ENCODE measurements at places on chromosomes 5 and 9.

GRCh38 chr5:89968958-89969381 is 440.6 kb downstream of the CETN3 start:
- no peak for DNase-seq

DNA sequence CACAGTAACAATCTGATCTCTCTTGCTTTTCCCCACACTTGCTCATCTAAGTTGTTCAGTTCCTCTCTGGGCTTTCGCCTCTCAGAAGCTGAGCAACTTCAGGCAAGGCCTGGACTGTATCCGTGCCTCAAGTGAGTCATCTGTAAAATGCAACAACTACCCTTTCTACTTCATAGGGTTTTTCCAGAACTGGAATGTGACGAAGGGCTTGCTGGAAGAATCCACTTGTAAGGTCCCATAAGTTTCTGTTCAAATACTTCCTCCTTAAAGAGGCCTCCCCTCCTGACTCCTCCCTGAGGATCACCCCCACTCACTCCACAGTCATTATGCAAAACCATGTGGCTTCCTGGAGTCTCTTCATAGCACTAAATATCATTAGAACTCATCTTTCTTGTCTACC is 17.5 kb upstream of the INSYN2B start:
- no peak for DNase-seq

- no peak for DNase-seq
These were observed 28.3 kb upstream of the DENND4C start for GRCh38 chr9:19201899-19202891.

DNA sequence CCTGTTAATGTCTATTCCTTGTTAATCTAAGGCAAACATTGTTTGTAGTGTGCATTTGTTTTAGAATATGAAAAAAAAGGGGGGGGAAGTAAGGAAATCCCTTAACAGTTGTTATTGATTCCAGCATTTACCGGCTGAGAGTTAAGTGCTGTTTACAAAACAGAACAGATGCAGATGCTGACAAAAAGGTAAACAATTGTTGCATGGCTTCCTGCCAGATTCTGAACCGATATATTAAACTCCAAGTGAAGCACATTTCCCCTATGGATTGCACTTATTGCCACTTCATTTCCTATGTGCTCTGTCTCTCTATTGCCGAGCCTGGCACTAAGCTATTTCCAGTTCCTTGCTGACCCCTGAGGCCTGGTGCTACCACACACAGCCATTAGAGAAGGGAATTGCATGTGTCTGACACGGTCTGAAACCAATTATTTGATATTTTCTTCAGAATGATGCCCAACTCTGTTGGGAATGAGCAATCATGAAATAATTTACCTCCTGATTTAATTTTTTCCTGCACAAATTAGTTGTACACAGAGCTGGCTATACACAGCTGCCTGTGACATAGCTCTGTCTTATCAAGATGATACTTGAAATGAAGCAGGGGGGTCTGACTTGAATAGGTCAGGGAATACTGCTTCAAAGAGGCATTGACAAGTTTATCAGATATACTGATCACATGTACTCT is 109.8 kb downstream of the KIAA0825 start:
- DNase-seq: no peak

GRCh38 chr9:8651070-8651845 is 851.7 kb upstream of the DMAC1 start:
- DNase-seq: no peak

- no peak for DNase-seq
These were observed 20.0 kb downstream of the PITX1 start for GRCh38 chr5:135013947-135014570.

- no peak for DNase-seq
These were observed 8.8 kb downstream of the SPARC start for GRCh38 chr5:151677776-151678545.

- DNase-seq: no peak
These were observed 16.6 kb downstream of the GFI1B start for GRCh38 chr9:132995121-132995420.

DNA sequence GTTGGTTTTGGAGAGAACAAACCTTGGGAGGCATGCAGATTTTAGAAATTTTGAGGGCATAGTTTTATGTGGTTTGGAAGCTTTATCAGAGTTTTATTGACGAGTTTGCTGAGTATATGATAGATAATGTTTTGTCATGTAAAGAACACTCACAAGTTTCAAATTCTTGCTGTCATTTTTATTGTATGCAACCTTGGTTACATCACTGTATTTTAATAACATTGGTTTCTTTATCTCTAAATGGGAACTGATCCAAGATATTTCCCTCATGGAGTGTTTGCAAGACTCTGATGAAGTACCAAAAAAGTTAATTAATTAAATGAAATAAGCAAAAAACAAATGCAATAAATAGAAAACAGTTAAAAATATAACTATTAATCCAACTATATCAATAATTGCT is 170.3 kb downstream of the SMC2 start:
- DNase-seq: no peak

- no peak for DNase-seq
These were observed 215.6 kb downstream of the FBXL7 start for GRCh38 chr5:15715535-15715934.

- no peak for DNase-seq
These were observed 5.7 kb upstream of the SYK start for GRCh38 chr9:90795871-90796317.

DNA sequence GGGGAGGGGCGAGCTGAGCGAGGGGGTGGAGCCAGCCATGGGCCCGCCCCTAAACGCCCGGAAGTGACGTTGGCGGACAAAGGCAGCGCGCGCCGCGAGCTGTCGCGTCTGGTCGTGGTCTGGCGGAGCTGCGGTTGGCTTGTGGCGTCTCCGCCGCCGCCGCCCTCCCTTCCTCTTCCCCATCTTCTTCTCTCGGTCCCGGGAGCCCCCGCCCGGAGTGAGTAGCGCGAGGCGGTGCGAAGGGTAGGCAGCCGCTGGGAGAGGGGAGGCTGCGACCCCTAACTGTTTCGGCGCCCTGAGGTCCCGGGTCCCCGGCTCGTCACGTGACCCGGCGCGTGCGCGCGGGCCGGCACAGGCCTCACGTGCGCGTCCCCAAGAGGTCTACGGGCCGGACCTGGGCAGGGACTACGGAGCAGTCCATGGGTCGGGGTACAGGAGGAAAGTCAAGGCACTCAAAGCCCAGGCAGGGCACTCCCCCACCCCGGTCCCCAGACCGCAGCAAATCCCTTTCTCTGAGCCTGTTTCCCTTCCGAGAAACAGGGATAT is at the start of gene NTMT1:
Gene NTMT1 (plus strand): TSS at position 85 of the 546 bp plus-strand sequence. CDS start 6,541 bp downstream, outside the sequence.
- peak; percentile 88 for DNase-seq

- DNase-seq: no peak
These were observed 383.7 kb upstream of the TRPC7 start for GRCh38 chr5:136749016-136749415.

GRCh38 chr9:122912671-122912963 is 506 bp downstream of the ZBTB6 start:
- DNase-seq: no peak

DNA sequence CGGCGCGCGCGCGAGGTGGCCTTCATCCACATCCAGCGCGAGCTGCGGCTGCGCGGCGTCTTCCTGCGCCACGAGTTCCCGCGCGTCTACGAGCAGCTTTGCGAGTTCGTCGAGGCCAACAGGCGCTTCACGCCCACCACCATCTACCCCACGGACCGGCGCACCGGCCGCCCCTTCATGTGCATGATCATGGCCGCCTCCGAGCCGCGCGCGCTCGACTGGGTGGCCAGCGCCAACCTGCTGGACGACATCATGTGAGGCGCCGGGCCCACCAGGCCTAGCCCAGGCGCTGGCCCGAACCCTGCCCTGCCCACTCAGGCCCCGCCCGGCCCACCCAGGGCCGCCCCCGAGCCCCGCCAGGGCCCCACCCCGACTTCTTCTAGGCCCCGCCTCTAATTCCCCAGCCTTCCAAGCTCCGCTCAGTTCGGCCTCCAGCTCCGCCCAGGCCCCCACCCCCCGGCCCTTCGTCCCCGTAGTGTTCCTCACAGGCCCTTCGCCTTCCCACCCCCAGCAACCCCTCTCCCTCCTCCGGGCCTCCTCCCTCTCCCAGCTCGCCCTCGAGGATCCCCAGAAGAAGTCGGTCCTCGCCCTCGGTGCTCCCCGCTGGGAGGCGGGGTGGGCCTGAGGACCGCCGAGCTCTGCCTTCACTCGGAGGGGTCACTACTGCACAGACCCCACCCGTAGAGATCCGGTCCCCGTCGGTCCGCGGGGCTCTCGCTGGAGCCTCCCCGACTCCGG is 2.0 kb upstream of the PHPT1 start:
- DNase-seq: no peak

DNA sequence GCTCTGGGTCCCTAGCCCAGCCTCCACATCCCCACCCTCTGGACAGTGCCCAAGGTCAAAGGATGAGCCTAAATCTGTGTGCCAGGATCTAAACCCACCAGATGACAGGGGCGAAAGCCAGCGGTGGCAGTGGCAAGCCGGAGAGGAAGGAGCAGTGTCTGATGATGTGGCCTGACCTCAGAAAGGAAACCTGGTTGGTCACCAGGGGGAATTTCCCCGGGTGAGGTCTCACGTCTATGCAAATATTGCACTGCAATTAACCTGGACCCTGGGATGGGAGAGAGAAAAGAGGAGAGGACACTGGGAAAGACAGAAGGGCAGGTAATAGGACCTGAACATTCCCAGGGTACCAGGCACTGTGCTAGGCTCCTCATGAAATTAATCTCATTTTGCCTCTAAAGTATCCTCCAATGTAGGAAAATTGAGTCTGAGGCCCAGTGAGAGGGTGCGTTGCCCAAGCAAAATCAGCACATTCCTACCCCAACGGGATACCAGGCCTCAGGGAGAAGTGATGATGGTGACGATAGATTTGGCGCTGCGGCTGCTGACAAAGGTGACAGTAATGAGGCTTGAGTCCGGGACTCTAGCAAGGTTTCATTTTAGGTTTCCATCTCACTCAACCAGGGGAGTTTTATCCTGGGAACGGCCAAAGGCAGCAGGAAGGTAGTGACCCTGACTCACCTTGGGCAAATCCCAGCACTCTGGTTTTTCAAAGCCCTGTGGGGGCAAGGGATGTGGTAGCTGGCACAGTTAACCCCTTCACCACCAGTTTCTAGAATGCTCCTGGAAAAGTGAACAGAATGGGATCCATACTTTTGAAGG is 13.4 kb upstream of the TNIP1 start:
- peak; percentile 63 for DNase-seq

DNA sequence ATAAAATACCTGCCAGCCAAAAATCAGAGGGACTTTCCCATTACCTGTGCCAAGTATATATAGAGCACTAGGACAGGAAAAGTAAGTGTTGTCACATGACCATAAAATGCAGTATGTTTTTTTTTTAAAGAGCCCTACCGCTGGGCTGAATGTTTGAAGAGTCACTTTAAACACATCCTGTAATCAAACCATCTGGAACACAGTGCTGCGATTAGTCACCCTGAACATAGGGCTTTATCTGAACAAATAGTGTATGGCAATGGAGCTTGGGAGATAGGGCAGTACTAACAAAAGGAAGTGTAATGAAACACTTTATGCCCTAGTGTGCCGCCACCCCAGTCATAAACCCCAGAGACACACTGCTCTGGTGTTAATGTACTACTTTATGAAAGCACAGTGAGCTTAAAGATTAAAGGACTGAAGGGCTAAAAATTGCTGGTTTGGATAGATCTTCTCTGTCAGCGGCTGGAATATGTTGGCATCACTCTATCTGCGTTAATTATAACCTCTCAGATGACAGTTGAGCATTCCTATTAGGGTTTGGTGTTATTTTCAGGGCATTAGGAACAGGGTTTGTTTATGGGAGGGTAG is 90.4 kb downstream of the ZNF608 start:
- no peak for DNase-seq

- DNase-seq: no peak
These were observed 67.9 kb upstream of the TARS1 start for GRCh38 chr5:33372721-33373472.

GRCh38 chr9:95953986-95954385 is 78.5 kb downstream of the ERCC6L2 start:
- DNase-seq: no peak

DNA sequence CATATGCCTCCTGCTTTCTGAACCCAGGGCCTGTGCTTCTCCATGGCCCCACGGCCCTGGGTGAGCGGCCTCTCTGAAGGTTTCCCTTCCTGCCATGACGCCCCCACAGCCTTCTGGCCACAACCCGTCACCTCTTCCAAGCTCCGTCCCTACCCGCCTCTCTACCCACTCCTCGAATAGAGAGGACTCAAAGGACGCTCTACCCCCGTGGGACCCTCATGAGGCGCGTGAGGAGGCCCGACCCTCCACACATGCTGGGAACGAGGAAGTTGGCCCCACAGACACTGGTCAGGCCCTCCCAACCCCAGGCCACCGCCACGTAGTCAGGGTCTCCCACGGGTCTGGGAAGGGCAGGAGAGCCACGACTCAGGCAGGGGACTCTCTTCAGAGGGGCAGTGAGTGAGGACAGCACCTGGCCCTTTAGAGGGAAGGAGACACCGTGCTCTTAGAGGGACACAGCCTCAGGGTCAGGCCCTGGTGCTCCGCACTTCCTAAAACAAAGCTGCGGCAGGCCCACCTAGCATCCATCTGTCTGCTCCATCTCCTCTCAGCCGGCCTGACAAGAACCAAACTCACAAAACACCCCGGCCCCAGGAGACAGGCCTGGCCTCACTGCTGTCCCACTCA is 5.3 kb downstream of the BRD3 start:
- no peak for DNase-seq

DNA sequence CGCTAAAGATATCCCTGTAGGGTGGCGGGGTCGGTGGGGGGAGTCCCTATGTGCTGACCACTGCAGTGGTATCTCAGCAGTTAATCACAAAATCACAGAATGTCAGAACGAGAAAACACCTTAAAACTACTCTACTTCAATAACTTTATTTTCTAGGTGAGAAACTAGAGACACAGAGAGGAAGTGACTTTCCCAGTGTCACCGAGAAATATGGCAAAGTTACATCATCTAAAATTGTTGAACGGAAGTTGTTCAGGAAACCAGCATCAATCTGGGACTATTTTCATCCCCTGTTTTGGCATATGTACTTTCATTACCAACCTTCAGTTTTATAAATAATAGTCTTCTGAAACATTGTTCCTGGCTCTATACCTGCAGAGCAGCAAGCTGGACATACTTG is 384.0 kb downstream of the SPOCK1 start:
- DNase-seq: no peak

DNA sequence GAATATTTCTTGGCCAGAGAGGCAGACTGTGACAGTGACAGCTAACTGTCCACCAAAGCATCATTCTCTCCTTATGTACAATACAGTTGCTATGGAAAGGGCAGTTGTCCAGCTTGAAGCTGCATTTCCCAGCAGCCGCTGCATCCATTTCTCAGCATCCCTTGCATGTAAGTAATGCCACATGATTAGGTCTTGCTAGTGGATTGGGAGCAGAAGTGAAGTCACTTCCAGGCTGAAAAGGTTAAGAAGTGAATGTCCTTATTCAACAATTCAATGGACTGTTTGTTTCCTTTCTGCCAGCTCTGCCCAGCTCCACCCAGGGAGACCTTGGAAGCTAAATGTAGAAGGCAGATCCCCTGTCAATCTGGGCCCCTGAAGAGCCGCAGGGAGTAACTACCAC is 26.1 kb upstream of the RETREG1 start:
- no peak for DNase-seq

- no peak for DNase-seq
These were observed 18.6 kb upstream of the MED10 start for GRCh38 chr5:6396836-6397535.
